ENCODE measurements at places on chromosomes 7 and 10. TPM values are rescaled to one million over a fixed set of nuclear protein-coding genes. Genes with fewer than 3 reads are reported as not detected.

The MGAM2 gene
- 2.6 TPM for total RNA-seq

The NODAL gene
- 0.12 TPM for total RNA-seq

- DNase-seq = no peak
Observed at GRCh38 chr10:130871406-130871805, 440.1 kb downstream of the TCERG1L start.

DNA sequence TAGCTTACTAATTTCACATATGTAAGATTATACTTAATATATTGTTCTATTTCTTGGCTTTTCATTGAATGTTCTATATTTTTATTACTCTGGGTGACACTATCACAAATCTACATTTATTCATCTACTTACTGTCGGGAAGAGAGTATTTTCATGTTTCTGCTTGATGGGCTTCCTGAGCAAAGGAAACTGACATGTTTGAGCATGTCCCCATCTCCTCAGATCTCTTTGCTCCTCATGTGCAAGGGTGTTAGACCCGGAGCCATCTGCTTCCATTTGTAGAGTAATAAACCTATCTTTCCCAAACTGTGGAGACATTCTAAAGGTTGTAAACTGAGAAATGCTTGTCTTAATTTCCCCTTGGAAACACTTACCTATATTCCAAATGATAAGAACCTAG is 103.5 kb downstream of the LSMEM1 start:
- DNase-seq = no peak
